ENCODE measurements at places on chromosomes 7 and 10.

DNA sequence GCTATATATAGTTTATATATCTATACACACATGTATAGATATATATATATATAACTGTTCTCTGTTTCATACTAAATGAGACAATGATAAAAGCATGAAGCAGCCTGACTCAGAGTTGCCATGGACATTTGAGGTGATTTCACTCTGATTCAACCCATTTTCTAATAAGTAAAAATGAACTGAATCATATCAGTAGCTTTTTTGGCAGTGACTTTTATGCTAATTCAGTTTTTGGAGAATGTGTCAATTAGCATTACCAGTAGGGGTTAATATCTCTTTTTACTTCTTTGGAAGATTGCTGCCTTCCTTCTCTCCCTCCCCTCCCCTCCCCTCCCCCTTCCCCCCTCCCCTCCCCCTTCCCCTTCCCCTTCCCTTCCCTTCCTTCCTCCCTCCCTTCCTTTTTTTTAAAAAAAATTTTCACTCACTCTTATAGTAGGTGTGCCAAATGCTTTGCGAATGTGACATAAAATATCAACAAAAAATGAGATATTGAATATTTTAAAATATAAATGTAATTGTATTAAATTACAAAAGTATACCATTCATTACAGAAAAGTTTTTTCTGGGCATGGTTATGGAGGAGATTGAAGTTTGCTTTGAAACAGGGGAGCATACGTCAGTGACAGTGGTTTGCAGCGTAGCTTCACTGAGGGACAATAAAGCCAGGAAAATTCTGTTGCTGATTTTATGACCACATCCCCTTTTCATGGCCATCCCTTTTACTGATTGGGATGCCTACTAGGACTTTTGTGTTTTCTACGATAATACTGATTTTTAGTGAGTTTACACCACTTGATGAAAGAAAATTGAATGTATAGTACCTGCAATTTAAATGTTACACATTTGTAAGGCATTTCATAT lies 64.0 kb upstream of the KLF6 start:
- no peak for DNase-seq

- no peak for DNase-seq
These were observed 233.4 kb downstream of the PTN start for GRCh38 chr7:137110091-137110509.

DNA sequence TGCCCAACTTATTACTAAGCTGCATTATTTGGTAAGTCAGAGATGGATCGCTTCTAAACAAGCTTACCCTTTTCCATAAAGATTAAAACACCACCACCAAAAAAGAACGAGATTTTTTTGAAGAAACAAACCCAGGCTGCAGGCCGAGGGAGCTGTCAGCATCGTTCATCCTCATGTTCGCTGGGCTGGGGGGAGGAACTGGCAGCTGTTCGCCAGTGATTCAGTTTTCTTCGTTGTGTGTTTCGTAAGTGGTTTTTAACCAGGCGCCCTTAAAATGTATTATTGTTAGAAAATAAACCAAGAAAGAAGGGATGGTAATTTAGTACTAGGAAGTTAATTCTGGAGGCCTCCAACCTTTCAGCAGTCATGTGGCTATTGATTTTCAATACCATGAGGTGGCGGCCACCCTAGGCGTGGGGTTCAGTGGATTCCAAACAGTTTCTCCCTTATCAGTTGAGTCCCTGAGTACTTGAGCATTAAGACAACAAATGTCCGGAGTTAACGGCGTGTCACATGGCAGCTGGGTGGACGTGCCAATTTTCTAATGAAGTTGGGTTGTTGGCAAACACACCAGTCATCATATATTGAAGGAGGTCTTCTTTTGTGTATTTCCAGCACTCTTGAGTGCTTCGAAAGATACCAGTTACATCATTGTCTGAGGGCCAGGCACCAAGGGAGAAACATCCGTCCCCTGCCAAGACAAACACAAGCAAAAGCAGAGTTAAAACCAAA lies 173.2 kb downstream of the EBF3 start:
- DNase-seq = no peak

- DNase-seq = no peak
These were observed 301.5 kb upstream of the CACNA2D1 start for GRCh38 chr7:82745117-82745516.

GRCh38 chr10:34768261-34768971 lies 46.7 kb downstream of the PARD3 start:
- no peak for DNase-seq

- DNase-seq = no peak
These were observed 27.9 kb downstream of the BBS9 start for GRCh38 chr7:33157311-33157710.

GRCh38 chr7:111517549-111517951 lies 44.7 kb downstream of the IMMP2L start:
- DNase-seq = no peak

GRCh38 chr10:84493361-84493760 lies 165.0 kb downstream of the CCSER2 start:
- no peak for DNase-seq

DNA sequence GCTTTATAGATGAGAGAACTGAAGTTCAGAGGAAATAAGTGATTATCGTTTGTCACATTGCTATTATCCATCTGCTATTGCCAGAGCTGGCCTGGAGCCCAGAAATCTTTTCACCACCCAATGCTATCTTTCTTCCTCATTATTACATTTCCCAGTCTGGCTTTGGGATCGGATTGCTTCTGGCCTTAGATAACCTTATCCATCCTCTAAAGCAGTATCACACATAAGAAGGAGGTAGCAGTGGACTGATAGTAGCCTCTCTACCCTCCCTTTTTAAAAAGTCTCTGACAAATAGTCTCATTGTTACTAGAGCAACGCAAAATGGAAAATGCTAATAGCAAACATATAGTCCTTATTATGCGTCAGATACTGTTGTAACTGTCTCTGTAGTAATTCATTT lies 1.3 kb upstream of the CLDN12 start:
- DNase-seq = no peak

DNA sequence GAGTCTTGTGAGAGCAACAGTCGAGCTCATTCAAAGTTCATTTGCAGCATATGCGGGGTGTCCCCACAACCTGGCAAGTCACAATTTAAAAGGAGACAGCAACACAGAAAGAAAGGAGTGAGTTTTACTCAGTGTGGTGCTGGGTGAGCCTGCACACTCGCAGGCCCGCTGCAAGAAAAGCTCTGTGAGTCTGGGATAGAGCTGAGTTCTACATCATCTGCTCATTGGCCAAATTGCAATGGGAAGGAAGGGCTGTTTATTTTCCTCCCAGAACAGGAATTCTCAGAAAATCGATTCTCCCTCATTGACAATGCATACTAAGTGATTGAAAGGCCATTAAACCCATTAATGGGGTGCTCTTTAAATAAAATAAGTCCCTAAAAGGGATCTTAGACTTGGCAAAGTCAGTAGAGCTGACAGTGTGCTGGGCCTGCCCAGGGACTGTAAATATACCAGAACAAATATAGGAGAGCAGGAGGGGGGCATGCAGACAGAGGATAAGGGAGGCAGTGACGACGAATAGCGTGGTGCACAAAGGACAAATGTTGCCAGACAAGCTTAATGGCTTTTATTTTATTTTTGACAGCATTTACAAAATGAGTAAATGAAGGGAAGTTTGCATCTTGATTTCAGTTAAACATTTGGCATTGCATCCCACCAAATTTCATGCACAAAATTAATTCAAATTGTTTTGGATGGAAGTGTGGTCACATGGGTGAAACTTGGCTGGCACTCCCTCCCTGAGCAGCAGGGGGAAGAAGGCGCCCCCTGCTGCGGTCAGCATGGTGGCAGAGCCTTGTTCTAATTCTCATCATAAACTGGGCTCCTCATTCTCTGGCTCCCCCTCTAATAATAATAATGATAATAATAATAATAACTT lies 215.7 kb downstream of the SNX10 start:
- no peak for DNase-seq

- no peak for DNase-seq
These were observed 27.9 kb upstream of the FRAT2 start for GRCh38 chr10:97362310-97363033.

GRCh38 chr7:55912748-55913158 lies 25.5 kb downstream of the ZNF713 start:
- DNase-seq = no peak
